ENCODE measurements at places on chromosomes 1 and 21.

DNA sequence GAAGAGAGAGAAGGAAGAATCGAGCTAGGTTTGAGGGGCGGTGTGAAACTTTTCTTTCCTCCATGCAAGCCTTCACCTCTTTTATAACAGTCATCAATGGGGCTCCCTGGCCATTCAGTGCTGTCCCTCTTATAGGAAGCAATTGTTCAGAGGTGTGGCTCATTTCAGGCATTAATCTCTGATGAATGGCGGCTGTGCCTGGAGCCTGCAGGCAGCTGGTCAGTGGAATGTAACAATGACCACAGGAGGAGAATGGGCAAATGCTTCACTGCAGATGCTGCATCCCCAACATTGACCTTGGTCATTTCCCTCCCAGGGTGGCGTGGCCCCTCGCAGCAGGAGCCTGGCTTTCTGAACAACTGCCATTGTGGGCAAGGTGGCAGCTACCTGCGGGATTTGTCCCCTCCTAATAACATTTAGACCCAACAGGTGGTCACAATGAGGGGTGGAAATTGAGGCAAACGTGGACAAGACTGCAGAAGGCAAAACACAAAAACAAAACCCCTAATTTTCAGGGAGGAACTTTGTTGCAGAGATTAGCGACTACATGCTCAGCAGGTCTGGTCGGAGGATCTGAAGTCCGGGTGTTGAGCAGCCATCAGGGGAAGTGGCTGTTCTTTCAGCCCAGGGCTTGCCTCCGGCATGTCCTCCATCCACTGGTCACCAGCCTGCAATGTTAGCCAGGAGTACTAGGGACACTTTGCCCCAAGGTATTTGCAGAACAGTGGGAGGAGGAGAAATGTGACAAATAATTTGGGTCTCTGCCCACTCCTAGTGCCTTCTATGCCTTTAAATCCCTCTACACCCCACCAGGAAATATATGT is 97.3 kb upstream of the PAXBP1 start:
- no peak for DNase-seq

DNA sequence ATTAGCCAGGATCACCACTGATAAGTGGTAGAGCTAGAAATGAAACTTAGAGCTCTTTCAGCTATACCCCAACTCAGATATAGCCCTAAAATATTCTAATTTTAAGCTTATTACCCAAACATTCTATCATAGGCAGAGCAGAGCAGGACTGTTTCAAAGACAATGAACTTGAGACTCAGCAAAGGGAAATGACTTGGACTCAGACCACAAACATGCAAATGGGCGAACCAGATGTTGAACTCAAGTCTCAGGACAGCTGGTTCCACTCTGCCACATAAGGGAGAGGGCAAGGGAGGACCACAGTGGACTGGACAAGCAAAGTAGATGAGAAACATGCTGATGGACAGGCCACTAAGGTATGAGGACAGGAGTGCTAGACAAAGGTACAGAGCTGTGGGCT is 315.3 kb downstream of the OMA1 start:
- no peak for DNase-seq

DNA sequence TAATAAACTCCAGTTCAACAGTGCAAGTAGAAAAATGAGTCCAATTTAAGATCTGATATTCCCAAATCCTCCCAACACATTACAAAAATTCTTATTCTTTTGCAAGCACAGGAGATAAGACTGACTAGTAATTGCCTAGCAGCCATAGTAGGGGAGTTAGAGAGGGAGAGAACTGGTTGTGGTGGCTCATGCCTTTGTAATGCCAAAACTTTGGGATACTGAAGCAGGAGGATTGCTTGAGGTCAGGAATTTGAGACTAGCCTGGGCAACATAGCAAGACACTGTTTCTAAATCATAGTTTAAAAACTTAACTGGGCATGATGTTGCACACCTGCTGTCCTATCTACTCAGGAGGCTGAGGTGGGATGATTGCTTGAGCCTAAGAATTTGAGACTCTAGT is 26.7 kb upstream of the PAPPA2 start:
- DNase-seq = no peak

GRCh38 chr1:36346741-36347370 is 23.4 kb upstream of the EVA1B start:
- no peak for DNase-seq

DNA sequence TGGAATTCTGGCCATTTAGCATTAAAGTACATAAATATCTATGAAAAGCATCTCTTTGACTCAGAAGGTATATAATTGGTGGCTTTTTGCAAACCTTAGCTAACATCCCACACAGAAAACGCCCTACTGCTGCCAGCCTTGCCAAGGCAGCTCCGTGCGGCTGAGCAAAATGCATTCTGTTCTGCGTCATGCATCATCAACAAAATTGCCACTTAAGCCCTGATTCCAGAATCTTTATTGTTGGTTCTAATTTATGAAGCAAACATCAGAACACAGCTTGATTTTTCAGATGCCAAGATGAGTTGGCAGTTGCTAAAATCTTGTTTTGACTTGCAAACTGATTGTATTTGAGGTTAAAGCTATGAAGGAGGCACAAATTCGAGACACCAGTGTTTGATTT is 314.9 kb upstream of the DEPDC1 start:
- no peak for DNase-seq

GRCh38 chr1:93888900-93889299 is 9.9 kb upstream of the DNTTIP2 start:
- no peak for DNase-seq

DNA sequence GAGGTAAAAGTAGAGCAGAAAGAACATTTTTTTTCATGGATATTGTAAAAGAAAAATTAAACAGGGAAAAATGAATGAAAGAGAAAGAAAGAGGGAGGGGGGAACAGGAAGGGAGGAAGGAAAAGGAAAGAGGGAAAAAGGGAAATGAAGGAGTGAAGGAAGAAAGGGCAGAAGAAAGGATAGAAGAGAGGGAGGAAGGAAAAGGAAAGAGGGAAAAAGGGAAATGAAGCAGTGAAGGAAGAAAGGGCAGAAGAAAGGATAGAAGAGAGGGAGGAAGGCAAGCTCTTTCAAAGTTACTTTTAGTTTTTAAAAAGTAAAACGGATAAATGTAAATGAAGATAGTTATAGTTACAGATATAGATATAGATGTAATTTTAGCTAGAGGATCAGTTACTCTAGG is 1676.7 kb downstream of the MRPL39 start:
- DNase-seq = no peak

GRCh38 chr1:160168016-160168415 is 16.6 kb downstream of the ATP1A4 start:
- DNase-seq = no peak

GRCh38 chr1:225426395-225427234 is 1.2 kb downstream of the LBR start:
- DNase-seq = no peak
